ENCODE measurements at places on chromosomes 3 and 15. TPM values are rescaled to one million over a fixed set of nuclear protein-coding genes. Genes with fewer than 3 reads are reported as not detected.

PPP1R14D gene
- total RNA-seq = not detected

RAMAC gene
- total RNA-seq = 12.8 TPM

RTP1 gene
- total RNA-seq = not detected

ZFYVE19 gene
- 27.6 TPM for total RNA-seq

MGLL gene
- 74.1 TPM for total RNA-seq

RFT1 gene
- total RNA-seq = 11.0 TPM

NOX5 gene
- not detected for total RNA-seq

GABRA5 gene
- not detected for total RNA-seq

IDH3A gene
- total RNA-seq = 425 TPM

ZNF770 gene
- 45.3 TPM for total RNA-seq

WDR72 gene
- total RNA-seq = not detected

SEMA7A gene
- total RNA-seq = 1.6 TPM

DNA sequence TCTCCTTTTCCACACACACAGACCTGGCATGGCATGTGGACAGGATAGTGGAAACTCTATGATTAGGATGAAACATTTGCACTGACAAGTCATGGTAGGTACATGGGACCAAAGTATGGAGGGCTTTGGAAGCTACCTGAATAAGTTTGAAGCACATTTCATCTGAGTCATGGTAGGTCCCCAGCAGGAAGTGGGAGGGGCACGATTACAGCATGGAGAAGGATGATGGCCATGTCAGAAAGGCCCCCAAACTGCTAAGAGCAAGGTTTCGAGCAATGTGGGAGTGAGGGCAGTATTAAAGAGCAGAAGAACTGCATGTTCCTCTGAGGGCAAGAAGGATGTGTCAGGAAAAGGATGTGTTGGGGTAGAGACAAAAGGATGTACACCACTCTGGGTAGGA is 51.5 kb upstream of the CSTA start:
- DNase-seq = no peak

GRCh38 chr3:129231331-129232119 is 17.9 kb upstream of the COPG1 start:
- DNase-seq = no peak

DNA sequence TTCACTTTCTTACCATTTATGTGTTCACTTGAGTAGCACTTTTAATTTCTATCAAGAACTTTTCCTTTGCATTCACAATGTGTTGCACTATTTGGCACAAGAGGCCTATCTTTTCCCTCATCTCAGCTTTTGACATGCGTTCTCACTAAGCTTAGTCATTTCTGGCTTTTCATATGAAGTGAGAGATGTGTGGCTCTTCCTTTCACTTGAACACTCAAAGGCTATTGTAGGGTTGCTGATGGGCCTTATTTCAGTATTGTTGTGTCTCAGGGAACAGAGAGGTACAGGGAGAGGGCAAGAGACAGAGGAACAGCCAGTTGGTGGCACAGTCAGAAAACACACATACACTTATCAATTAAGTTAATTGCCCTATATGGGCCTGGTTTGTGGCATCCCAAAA is 127.4 kb upstream of the MLF1 start:
- no peak for DNase-seq

DNA sequence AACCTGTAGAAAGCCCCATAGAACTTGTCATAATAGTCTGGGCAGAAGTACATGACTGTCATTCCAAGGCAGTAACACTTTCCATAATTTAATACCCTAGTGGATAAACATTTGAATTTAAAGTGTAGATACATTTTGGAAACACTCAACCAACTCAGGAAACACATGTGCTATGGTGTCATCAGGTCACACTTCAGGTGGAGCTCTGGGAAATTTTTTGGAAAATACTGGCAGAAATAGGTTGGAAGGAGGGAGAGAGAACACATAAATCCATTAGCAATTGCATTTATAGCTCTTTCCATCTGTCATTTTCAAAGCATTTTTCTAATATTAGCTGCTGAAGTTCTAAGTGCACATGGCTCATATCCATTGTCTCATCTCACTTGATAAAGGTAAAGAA is 135.7 kb downstream of the MEIS2 start:
- no peak for DNase-seq

DNA sequence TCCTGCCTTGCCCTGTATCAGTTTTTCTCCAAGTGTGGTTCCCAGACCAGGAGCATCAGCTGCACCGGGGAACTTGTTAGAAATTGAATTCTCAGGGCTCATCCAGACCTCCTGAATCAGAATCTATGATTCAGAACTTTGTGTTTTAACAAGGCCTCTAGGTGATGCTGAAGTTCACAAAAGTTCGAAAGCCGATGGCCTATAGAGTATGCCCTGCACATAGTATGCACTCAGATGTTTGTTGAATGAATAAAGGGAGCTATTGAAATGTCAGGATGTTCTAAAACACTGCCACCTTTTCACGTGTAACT is 664 bp upstream of the LARP6 start:
- no peak for DNase-seq

- DNase-seq = peak; percentile 41
Observed at GRCh38 chr3:79515072-79515471, 252.7 kb downstream of the ROBO1 start.

- DNase-seq = no peak
Observed at GRCh38 chr3:76402926-76403325, 617.6 kb upstream of the ZNF717 start.

- DNase-seq = no peak
Observed at GRCh38 chr3:51390246-51391074, 625 bp upstream of the RBM15B start.

GRCh38 chr3:179236669-179237301 is 14.1 kb downstream of the KCNMB3 start:
- no peak for DNase-seq

DNA sequence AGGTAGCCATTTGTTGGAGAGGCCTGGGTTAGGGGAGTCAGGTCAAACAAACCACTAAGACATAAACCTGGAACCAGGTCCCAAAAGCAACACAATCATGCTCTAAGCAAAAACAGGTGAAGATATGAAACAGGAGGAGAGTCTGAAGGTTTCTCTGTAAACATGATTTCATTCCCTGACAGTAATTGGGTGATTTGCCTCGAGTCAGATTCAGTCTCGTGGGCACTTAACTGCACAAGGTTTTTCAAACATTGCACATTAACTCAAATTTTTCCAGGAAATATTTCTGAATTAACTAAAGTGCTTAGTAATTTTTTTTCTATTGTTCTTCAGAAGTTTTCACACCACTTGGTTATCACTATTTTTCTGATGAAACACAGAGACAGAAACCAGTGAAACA is 27.8 kb downstream of the RORA start:
- DNase-seq = no peak

DNA sequence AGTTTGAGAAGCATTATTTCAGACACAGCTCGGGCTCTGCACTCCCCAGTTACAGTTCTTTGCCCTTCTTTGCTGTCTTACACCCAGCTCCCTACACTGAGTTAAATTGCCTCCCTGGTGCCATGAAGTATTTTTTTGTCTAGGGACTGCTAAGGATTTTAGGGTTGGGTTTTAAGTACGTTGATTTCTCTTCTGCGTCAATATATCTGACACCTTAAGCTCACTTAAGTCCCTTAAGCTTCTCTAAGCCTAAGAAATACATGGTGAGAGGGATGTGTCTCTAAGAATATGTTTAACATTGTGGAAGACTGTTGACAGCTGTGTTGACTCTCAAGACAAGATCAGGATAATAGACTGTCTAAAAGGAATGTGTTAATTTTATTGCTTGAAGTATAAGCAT is 400.5 kb downstream of the PTPRG start:
- DNase-seq = no peak

DNA sequence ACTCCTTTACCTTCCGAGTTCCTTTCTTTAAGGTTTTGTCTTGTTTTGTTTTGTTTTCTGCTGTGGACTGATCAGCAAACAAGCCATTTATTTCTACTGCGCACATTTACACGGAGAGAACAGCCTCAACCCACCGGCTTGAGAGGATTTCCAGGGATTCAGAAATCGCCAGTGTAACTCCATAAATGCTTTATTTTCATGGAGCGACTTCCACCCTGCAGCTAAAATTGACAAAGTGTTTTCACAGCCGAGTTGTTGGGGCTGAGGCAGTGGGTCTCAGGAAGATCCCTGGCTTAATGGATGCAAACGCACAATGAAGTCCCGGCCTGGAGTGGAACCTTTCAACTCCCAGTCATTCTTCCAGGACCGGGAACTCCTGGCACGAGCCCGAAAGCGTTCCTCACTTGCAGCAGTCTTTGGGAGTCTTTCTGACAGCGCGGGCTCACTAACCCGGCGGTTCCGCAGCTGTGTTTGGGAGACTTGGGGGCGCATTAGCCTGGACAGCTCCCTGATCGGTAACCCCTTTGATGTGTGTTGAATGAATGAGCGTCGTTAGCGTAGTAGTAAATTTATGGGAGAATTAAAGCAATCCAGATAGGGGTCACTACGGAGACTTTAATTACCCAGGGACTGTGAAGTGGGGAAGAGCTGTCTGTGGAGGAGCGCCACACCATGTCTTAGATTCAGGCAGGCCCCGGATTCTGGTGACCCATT is 785 bp upstream of the MYRIP start:
- DNase-seq = peak; percentile 64

DNA sequence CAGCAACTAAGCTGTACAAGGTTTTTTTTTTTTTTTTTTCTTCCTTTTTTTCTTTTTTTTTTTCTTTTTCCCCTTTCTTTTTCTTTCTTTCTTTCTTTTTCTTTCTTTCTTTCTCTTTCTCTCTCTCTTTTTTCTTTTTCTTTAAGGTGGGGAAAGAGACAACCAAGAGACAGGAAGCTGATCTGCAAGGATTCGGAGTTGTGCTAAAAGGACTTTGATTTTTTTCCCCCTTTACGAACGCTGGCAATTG is 148 bp downstream of the RBMS3 start:
- no peak for DNase-seq

- DNase-seq = no peak
Observed at GRCh38 chr3:104907507-104907906, 459.2 kb upstream of the ALCAM start.

DNA sequence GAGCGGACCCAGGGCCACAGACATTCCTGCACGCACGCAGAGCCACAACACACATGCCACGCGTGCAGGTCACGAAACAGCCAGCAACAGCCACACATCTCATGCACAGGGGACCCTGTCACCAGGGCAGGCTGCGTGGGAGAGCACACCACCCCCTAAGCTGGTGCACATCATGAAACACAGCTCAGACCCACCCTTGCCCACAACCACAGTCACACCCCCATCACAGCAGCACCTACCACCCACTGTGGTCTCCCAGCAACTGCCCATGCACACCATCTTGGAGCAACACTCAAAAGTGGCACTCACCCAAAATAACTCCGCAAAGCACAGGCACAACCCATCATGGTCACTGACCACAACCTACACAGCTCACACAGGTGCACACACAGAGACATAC is 75.7 kb downstream of the OCA2 start:
- DNase-seq = no peak

GRCh38 chr3:66466606-66467270 is 34.1 kb downstream of the LRIG1 start:
- DNase-seq = no peak

DNA sequence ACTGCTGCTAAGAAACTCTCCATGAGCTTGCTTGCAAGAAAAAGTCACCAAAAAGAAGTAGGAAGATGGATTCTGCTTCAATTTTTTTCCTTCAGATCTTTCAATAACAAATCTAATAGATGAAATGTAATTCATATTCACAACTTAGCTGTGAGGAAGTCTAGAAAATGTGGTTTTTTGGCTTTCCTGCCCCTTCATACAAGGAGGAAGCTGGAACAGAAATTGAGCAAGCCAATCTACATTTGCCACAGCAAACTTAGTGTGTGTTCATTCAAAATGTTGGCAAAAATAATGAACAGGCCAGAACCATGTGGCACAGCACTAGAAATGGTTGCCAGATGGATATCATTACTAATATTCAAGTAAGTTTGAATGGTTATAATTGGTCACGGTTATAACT is 93.2 kb upstream of the NEDD4 start:
- DNase-seq = no peak

DNA sequence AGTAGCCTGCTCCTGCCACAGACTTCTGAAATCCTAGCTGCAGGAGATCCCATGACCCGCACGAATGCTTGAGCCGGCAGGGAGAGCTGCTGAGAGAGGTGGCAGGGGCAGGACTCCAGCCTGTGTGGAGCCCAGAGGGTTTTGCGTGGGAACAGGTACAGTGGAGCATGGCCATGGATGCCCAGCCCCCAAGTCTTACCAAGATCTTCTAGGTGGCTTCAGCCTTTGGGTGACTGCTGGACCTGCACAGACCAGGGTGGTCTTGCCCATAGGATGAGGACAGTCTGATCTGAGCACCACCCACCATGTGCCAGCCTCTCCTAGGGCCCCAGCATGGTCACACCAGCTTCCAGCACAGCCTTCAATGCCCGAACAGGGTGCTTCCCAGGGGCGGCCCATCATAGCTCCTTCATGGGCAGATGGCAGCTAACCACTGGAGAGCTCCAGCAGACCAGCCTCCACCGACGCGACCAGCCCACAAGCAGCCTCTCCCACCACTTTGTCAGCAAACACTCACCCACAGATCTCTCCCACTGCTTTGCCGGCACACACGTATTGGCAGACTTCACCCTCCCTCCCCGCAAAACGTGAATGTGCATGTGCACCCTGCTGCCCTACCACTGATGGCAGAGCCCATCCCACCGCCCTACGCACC is 56.0 kb downstream of the ADAMTS17 start:
- DNase-seq = no peak

DNA sequence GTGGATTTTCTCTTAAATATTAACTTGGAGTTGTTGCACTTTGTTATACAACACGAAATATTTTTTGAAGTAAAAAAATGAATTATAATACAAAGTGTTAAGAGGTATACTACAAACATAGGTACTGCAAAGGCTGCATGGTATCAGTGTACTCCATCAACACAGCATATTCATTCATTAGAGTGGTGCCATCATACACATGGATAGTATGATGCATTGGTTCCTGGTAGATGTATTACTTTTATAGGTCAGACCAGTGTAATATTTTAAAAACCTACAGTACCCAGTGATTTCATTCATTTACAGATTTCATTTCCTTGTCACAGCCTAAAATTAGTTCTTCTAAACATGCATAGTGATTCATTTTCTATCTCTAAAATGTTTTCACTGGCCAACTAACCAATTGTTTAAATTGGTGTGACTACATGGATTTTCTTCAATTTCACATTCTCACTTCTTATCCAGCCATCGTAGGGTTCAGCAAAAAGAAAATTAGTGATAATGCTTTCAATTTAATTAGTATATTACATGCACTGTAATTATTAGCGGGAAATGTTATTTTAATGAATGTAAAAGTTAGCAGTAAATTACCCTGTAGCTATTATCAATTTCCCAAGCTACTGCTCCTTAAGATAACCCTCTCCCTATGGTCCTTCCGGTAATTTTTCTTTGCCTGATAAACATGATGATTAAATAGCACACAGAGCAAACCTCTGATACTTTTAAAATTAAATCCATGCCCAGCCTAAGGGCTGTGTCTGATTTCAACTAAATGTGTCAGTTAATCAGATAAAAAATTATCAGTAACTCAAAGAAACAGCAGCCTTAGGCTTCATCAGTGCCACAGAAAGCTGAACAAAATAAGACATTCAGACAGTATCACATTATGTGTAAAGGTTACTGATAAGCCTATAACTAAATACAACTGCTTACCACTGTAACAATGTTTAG is 68.4 kb downstream of the DPH6 start:
- DNase-seq = no peak

Measured in Right ventricle myocardium inferior (tissue), 1 donor.